DMS153 (cell line): ENCODE measurements at places on chromosomes 7 and 10.

DNA sequence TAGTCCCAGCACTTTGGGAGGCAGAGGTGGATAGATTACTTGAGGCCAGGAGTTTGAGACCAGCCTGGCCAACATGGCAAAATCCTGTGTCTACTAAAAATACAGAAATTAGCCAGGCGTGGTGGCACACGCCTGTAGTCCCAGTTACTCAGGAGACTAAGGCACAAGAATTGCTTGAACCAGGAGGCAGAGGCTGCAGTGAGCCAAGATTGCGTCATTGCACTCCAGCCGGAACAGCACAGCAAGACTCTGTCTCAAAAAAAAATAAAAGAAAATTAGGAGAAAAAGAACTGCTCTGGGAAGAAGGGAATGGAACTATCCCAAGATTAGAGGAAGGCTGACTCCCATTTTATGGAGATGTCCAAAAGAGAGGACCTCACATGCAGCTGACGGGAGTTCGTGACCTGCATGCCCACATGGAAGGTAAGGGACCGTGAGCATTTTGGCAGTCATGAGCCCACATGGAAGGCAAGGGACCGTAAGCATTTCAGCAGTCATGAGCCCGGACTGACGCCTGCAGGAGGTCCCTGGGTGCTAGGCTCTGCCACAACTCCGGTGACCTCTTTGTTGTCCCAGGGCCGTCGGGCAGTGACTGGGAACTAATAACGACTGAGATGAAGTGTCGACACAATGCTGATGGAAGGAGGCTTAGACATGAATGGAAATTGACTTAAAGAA lies 18.6 kb upstream of the GTPBP4 start:
- DNase-seq, result no peak

- no peak for DNase-seq
These were observed 33.0 kb downstream of the WIPF3 start for GRCh38 chr7:29839302-29839701.

DNA sequence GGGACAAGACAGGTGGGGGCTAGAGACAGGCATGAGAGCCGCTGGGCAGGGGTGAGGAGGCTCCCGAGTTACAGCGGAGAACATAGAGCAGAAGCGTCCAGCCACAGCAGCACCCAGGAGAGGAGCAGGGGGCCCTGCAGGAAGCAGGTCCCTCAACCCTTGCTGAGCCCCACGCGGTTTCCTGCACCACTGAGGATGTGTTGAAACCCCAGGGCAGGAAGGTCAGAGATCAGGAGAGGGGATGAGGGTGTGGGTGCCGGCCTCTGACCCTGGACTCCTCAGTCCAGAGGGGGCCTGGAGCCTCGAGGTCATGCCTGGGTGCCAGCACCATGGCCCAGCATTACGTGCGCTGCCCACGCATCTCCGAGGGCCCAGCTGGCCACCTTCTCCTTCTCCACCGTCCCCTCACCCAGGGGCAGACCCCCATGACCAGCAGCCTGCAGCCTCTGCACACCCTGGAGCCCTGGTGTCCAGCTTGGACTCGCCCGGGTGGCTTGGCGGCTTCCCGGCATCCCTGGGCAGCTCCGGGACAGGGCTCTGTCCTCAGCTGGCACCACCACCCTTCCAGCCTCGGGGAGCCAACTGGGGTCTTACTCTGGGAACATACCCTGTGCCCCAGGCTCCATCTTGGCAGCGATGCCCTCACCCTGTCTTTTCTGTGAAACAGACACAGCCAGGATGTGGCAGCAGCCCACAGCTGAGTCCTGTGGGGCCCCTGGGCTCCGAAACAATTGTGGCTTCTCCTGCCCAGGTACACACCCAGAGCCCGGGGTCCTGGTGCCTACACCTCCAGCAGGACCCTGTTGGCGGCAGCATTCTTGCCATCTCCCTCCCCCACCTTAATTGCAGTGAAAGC lies 52.0 kb downstream of the STK32C start:
- DNase-seq, result no peak

DNA sequence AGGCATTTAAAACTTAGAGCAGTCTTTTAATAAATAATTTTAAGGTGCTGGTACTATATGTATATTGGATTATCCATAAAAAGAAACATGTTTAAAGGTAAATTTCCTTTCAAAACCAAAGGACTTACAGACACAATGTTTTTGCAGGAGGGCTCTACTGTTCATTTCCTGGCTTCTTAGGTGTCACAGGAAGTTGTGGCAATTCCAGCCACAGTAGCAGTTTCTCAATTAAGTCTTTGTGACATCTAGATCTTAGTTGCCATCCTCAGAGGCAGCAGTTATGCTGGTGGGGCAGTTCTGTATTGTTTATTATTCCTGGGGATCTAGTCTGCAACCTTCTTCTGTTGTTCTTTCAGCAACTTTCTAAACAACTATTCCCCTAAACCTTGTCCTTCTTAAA lies 460.1 kb downstream of the MAGI2 start:
- DNase-seq, result no peak

DNA sequence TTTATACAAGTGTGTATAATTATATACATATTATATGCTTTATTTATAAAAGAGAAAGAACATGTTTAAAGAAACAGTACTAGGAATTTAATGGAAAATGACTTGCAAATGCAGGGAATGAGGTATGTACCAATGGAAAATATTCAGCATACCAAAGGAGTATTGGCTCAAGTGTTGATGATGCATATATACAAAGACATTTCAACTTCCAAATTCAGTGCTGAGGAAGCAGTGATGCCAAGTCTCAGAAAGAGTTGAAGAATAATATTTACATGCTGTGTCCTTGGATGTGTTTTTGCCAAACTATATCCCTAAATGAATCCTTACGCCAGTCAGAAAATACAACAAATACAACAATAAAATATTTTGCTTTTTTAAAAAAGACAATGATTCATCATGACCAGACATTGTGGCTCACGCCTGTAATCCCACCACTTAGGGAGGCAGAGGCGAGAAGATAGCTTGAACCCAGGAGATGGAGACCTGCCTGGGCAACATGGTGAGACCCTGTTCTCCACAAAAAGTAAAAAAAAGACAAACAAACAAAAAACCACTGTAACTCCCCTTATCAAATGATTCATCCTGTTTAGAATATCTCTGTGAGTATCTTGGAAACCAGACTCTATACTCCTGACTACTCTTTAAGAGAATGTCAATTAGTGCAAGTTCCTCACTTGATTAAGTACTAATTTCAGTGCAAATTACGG lies 157.2 kb downstream of the CHRM2 start:
- DNase-seq, result no peak

DNA sequence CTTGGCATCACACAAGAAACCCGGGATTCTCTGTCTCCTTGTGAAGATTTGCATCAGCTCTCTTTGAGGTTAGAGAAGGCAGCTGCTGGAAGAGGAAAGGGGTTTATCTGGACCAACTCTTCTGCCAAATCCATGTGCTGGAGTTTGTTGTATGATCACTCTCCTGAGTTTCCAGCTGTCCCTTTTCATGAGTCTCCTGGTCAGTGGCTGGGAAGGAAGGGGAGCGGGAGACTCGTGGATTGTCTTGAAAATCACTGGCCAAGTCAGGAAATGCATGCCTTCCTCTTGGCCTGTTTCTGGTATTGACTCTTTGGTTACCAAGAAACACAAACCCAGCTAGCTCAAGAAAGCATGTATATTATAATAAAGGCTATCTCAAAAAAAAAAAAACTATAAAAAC lies 38.8 kb downstream of the TACR2 start:
- DNase-seq, result no peak

- no peak for DNase-seq
These were observed 39.2 kb upstream of the DMTF1 start for GRCh38 chr7:87113077-87113476.

- DNase-seq, result no peak
These were observed 67.7 kb downstream of the TRIM24 start for GRCh38 chr7:138527746-138528223.

GRCh38 chr7:137985897-137986251 lies 16.0 kb downstream of the CREB3L2 start:
- DNase-seq, result no peak

- no peak for DNase-seq
These were observed 1.1 kb upstream of the KLF14 start for GRCh38 chr7:130734815-130735716.

- no peak for DNase-seq
These were observed 1.5 kb downstream of the PCOLCE start for GRCh38 chr7:100603726-100604027.

- DNase-seq, result no peak
These were observed 156.9 kb upstream of the GDF10 start for GRCh38 chr10:47143072-47143471.

DNA sequence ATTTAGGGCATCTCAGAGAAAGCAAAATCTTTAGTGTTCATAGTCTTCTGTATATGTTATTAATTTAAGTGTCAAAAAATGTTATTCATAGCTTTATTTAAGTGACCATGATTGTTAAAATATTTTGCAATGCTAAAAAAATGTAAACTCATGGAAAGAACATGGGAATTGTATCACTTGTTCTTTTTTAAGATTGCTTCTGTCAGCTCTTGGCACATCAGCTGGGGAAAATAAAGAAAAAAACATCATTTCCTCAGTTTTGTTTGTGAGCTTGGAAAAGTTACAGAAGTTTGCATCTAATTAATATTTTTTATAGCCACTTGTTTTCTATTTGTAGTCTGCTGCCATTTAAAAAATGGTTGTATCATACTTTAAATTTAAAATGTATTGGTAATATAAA lies 285.9 kb upstream of the CSTF2T start:
- DNase-seq, result no peak

DNA sequence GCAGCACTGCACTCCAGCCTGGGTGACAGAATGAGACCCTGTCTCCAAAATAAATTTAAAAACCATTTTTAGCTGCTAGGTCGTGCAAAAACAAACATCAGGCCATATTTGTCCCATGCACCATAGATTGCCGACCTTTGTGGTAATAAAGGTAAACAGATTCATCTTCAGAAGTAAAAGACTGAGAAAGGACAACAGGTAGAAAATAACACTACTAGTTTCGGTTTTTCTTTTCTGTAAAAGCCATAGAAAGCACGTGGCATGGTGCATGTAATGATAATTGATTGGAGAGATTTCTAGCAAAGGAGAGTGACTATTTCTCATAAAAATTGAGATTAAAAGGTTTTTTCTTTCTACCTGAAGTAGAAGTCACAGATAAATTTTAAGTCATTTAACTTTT lies 93.9 kb downstream of the DNAH11 start:
- no peak for DNase-seq

GRCh38 chr10:12353399-12354242 lies 4.3 kb downstream of the CAMK1D start:
- no peak for DNase-seq

DNA sequence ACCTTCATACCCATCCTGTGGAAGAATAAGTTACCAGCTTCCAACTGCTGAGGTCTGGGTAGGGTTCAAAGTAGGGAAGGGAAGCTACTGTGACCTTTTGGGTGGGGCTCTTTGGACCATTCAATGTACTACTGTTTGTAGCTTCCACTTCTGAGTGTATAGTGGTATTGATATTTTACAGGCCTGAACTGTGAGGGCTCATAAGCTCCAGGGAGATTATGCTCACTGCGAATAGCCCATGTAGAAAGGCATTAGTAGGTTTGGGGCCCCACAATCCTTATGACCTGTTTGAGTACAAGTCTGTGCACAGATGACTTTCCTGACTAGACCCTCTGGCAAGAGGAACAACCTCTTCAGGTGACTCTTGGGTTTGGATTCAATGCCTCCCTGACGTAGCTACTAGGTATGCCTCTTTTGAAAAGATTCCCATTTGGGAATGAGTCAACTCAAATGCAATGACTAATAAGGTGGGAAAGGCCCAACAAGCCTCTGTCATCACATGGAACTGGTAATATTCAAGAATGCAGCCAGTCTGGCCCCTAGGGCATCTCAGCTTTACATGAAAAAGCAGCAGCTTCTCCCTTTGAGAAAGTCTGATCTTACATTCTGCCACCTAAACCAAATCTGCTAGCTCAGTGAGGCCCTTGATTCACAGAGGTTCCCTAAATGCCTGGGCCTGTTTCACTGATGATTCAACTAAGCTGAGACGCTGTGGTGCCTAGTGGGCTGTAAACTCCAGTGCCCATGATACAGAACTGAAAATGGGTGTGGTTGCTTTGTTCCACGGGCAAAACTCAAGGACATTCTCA lies 79.8 kb downstream of the ABI1 start:
- DNase-seq, result no peak

- DNase-seq, result no peak
These were observed 348.6 kb downstream of the ANKRD7 start for GRCh38 chr7:118573085-118573484.

DNA sequence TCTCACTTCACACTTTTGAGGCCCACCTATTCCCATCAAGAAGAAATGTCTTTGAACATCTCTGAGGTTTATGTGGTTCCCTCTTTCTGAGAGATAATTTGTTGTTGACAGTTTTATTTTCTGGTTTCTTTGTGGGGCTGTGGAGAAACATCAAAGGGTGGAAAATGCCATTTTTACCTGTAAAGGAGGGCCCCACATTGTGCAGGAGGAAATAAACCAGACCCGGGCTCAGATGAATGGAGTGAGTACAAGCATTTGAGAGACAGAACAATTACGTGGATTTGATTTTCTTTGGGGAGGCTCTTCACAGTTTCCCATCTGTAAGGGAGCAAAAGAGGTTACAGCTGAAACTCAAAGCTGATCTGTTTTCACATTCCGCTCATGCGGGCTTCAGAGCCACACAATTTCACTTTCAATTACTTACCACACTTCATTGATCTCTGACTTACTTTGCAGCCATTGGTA lies 29.8 kb downstream of the ITPRIP start:
- no peak for DNase-seq

- DNase-seq, result peak; percentile 8
These were observed 3.6 kb downstream of the VAX1 start for GRCh38 chr10:117134306-117135025.

DNA sequence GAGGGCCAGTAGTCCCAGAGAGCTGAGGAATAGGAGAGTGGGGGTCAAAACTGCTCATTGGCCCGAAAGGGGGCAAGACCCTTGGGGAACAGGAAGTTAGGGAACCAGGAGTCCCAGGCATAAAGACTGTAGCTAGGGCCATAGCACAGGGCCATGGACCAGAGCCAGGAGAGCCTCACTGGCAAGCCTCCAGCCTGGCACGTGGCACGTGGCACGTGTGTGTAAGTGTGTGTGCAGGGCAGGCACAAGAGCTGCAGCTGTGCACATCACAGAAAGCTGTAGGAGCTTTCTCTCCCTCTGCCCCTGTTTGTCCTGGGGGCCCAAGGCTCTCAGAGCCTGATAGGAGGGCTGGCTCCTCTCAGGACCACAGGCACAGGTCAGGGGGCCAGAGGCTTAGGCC lies 47.8 kb upstream of the SLF2 start:
- no peak for DNase-seq

GRCh38 chr10:51918440-51918839 lies 219.0 kb upstream of the CSTF2T start:
- no peak for DNase-seq

DNA sequence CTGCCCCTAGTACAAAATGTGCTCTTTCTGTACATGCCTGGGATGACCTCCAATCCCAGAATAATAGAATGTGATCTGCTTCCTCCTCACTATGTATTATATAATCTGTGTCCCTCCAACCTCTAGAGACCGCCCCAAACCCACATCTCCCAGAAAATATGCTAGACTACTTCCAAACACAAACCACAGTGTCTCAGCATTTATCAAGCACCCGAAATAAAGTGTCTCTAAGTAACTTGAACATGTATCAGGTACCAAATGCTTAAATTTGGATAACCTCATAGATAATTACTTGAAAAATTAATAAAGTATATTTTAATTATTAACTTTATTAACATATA lies 16.1 kb downstream of the LYZL1 start:
- no peak for DNase-seq

- DNase-seq, result no peak
These were observed 615.1 kb downstream of the SUGCT start for GRCh38 chr7:40749877-40750276.

- peak; percentile 24 for DNase-seq
These were observed 108.7 kb downstream of the TCF7L2 start for GRCh38 chr10:113058523-113059370.
